CD4-positive, alpha-beta T cell treated with Interleukin-4 for 1 hour (primary cell): ENCODE measurements at places on chromosomes 13 and 19.

GRCh38 chr13:114010401-114011101 lies 36.7 kb upstream of the C13orf46 start:
- DNase-seq, result peak; percentile 36

DNA sequence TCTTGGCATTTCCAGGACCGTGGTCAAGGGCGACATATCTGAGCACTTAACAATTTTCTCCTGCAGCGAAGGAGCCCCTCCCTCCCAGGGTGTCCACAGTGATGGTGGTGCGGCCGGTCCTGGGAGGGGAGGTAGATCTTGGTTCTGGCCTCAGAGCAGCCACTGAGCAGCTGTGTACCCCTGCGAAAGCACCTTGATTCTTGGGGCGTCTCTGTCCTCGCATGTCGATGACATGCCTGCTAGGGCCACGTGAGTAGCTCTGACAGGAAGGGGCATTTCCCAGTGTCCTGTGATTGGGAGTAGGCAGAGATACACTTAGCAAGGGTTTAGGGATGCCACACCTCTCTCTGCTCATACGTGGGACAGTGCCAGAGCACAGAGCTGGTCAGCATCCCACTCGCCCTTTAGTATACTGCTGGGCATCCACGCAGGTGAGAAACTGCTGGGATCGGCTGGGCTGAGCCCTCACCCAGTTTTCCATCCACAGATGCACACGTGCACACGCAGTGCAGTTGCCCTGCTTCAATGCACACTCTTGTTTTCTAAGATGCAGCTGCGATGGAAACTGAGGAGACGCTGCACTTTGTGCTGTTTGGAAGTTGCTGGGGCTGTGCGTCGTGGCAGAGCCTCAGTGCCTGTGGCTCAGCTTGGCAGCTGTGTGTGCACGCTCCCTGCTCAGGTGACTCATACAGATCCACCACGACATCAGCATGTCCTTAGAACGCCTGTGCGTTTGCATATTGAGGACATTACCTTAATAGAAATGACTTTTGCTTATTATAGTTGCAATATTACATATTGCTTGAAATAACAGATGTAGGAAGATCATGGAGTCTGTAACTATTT lies 66.8 kb downstream of the TEX29 start:
- DNase-seq, result no peak

DNA sequence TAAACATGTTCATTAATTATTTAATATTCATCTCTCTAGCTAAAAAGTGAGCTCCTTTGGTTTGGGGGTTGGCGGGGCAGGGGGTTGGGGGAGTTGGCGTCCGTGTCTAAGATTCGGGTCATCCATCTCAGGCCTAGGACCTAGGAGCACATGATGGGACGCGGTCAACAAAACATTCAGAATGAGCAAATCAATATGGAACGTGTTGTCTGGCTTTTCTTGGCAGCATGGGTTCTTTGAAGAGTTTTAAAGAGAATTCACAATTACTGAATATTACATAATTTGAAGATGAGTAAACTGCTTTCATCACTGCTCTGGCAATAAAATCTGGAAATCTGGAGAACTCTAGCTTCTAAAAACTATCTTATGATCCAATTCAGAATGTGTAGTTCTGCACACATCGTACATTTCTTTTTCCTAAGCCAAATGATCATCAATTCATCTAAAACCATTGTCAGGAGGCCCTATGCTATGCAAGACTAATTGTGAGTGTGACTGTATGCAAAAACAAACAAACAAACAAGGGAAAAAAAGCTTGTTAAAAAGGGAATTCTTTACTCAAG lies 5.4 kb upstream of the ARGLU1 start:
- no peak for DNase-seq

GRCh38 chr13:113970810-113971470 lies 2.9 kb downstream of the C13orf46 start:
- no peak for DNase-seq

DNA sequence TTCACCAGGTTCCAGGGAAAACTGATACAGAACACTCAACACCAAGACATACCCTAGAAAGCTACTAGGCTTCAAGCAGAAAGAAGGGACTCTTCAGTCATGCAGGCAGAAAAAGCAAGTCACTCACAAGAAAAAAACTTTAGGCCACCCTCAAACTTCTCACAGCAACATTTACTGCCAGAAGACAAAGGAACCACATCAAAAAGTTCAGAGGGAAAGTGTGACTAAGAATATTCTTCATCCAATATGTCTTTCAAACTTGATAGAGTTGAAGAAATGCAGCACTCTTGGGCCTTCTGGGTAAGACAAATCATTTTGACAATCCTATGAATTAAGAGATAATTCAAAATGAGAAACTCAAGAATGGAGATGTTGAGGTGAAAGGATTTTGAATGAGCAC lies 7.7 kb downstream of the DZIP1 start:
- no peak for DNase-seq

DNA sequence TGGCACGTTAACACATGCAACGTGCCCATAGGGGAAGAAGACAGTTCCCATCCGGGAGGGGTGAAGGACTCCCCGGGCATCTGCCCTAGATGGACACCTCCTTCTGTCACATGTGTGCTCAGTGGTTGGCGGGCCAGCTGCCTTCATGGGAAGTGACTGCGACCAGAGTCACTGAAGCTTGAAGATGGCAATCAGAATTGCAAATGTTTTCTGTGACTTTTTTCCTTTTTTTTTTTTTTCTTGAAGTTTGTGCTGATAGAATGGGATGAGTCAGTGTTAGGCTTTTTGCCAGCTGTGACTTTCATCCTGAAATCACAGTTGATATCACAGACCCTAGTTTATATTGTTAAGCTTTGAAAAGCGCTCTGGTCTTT lies 109.2 kb upstream of the MCF2L start:
- no peak for DNase-seq

GRCh38 chr19:13069415-13070359 lies 33.0 kb downstream of the LYL1 start:
- no peak for DNase-seq

- no peak for DNase-seq
Observed at GRCh38 chr19:32223595-32224370, 121.6 kb upstream of the ZNF507 start.

DNA sequence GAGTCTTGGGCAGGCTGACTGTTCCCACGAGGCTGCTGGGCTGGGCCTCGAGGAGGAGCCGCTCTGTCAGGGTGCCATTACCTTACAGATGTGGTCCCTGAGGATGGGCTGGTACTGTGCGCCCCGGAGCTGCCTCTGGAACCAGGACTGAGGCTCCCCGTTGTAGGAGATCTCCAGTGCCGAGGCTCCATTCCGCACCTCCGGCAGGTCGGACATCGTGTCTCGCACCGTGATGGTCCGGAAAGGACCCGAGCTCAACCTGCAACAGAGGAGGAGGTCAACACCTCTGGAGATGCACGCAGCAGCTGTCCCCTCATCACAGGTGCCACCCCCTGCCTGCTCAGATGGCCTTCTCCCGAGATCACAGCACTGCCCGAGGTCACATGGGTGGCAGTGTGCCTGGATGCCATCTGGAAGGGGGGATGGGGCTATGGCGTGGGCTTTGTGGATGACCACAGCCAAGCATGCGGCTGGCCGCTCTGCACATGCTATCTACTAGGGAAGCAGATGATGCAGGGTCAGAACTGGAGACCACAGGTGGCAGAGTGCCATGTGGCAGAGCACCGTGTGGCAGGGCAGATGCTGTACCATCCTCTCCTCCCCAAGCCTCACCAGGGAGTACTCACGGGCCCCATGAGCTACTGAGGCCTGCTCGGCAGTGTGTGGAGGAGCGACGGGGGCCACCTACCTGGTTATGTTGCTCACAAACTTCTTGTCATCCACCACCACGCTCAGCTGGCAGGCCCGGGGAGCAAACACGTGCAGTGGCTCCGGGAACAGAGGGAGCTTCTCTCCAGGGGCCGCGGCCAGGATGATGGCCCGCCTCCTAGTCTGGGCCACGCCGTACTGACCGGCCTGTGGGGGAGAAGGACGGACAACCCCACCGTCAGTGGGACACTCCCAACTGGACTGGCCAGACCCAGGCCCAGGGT lies 18.3 kb upstream of the EIF3G start:
- no peak for DNase-seq

GRCh38 chr13:73556902-73557301 lies 498.1 kb downstream of the KLF5 start:
- no peak for DNase-seq

GRCh38 chr13:23797276-23797903 lies 91.8 kb downstream of the MIPEP start:
- DNase-seq, result no peak

DNA sequence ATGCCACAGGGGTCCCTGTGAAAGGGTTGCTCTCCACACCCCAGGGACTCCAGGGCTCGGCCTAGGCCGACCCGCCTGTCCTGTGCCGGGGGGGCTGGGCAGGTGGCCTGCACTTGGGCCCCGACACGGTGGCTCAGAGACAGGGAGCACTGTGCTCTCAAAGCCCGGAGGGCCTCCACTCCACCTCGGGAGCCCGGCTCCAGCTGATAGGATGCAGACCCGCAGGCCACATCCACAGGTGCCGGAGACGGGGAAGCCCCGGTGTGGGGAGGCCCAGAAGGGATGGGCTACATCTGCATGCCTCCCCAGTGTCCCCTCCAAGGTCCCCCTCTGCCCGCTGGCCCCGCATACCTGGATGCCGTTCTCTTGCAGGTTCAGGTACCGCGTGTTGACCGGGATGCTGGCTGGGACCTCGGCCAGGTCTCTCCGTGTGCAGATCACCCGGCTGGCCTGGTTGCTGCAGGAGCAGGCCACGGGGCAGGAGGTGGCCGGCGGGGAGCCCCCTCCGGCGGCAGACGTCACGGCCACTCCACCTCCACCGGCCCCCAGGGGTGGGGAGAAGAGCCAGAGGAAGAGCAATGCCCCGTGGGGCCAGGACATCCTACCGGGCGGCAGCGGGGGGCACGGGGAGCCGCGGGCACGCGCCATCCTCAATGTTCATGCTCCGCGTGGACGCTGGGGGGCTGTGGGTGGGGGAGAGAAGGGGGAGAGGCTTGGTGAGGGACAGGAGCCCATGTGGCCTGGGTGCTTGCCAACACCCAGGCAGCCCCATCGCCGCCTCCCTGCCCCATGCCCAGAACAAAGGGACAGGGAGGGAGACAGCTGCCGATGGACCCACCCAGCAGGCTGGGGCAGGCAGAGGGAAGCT lies 19.8 kb downstream of the LRRC4B start:
- DNase-seq, result no peak

DNA sequence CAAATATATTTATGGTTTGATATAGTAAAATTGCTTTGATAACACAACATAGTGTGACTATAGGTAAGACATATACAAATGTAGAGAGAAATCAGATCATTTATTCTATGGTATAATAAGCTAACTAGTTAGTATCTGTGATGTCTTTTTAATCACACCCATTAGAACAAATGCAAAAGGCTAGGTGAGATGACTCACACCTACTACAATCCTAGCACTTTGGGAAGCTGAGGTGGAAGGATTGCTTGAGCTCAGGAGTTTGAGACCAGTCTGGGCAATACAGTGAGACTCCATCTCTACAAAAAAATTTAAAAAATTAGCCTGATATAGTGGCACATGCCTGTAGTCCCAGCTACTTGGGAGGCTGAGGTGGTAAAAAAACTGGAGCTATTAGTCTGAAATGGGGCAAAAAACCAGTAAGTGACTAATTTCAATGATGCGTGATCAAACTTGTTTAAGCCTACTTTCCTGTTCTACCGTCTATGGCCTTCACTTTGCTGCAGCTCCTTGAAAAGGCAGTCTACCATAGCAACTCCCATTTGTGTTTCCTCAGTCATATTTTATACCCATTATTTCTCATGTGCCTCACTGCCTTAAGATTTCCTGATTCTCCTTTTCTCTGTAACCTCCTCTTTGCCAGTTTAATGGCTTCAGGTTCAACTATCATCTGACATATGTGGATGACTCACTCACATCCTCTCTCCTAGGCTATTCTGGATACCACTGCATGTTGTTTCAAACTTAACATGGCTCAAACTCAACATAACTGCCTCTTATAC lies 12.5 kb downstream of the ALG5 start:
- no peak for DNase-seq

DNA sequence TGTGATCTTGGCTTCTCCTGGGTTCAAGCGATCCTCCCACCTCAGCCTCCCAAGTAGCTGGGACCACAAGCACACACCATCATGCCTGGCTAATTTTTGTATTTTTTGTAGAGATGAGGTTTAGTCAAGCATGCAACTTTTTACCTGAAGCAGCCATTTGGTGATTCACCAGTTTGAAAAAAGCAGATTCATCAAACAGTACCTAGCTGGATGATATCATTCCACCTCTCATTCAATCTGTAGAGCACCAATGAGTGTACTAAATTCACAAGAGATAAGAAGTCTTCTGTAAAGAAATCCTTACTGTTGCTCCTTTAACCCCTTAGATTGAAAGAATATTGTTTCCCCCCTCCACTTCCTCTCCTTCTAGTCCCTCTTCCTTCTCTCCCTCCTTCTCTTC lies 261.1 kb upstream of the RFC3 start:
- no peak for DNase-seq

- no peak for DNase-seq
Observed at GRCh38 chr19:5696196-5697021, 6.3 kb downstream of the RPL36 start.

- DNase-seq, result no peak
Observed at GRCh38 chr19:35399231-35399630, 28.4 kb downstream of the GPR42 start.

- DNase-seq, result no peak
Observed at GRCh38 chr19:1451916-1452801, 2.2 kb downstream of the APC2 start.

GRCh38 chr13:49443357-49443703 lies 534 bp downstream of the CAB39L start:
- DNase-seq, result no peak

- no peak for DNase-seq
Observed at GRCh38 chr13:50401049-50401505, 385.8 kb downstream of the KCNRG start.

- no peak for DNase-seq
Observed at GRCh38 chr13:80408270-80408669, 67.3 kb upstream of the SPRY2 start.

- no peak for DNase-seq
Observed at GRCh38 chr13:63279136-63279535, 1863.5 kb upstream of the PCDH20 start.

DNA sequence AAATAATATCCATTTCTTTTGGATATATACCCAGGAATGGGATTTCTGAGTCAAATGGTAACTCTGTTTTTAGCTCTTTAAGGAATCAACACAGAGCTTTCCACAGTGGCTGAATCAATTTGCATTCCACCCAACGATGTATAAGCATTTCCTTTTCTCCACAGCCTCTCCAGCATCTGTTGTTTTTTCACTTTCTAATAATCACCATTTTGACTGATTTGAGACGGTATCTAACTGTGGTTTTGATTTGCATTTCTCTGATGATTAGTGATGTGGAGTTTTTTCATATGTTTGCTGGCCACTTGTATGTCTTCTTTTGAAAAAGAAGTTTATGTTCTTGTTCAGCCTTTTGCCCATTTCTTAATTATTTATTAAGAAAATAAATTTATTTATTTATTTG lies 352.2 kb upstream of the OBI1 start:
- DNase-seq, result no peak

DNA sequence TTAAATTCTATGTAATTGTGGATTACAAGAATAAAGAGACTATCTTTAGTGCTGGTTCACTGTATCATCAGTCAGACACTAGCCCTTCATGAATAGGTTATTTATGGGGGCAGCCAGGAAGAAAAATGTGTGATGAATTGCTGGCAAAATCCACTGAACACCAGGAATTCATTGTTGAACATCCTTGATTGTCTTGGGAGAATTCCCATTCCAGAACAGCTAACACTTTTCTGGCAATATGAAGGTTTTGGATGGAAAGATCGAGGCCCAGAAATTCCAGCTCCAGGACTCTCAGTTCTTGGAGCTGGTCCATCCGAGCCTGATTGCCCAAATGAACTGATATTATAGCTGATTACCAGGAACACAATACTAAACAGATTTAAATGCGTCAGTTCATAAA lies 11.5 kb upstream of the SPART start:
- no peak for DNase-seq
